Activated naive CD8-positive, alpha-beta T cell treated with anti-CD3 and anti-CD28 coated beads, Interleukin-2, amount 50 U/mL, for 24 hours (primary cell): ENCODE measurements at places on chromosomes 6 and 20.

DNA sequence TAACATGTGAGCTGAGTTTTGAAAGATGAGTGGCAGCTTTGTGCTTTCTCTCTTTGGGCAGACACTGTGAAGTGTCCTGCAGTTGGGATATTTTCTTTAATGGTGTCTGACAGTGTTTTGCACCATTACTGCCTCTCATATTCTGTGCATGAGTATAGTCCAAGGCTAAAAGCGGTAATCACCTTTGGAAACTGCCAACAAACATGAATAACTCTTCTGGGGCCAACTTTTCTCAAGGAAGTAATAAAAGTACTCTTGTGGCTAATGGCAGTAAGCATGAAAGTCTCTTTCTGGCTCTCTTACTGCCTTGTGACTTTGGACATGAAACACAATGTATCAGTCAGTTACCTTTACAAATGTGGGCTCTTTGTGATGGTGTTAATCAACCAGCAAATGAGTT is 91.7 kb upstream of the SOX4 start:
- no peak for DNase-seq

DNA sequence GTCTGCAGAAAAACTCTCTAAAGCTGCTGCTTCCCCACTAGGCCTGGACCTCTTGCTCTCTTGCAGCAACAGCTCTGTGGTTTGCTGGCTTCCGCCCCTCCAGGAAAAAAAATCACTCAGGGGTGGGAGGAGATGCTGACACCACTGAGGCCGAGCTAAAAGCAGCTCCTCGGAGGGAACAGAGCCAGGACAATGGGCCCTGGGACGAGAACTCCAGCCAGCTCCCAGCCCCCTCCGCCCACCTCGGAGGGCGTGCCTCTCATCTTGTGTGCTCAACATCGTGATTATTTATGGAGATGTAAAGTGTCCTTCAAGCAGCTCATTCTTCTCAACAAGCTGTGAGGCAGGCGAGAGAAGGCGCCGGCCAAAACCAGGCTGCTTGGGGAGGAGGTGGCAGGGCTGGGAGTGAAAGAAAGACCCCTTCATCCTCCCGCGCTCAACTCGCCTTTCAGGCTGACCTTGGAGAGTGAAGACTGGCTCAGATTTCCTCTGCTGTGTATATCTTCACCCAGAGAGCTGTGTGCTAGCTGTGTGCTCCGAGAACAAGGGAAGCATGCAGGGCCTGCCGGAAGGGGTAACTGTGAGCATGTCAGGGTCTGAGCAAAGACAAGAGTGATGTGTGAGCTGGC is 53.5 kb upstream of the LRFN2 start:
- peak; percentile 2 for DNase-seq

DNA sequence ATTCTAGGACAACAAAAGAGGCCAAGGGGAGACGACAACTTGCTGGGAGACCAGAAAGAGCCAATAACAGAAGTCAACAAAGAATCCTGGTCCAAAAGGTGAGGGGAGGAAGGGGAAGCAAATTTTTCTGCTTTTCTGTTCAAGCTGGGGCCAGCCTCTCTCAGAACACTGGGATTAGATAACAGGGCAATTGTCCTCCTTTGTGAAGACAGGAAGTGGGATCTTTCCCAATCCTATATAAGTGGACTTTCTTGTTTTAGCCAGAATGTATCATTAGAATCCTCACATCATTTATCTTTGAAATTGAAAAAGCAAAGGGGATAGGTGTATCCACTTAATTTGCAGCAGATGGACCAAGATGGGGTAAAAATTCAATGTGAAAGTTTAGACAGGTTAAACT is 101.2 kb upstream of the COL21A1 start:
- no peak for DNase-seq

- peak; percentile 66 for DNase-seq
Measured at GRCh38 chr6:137571854-137572253, 77.7 kb upstream of the OLIG3 start.

GRCh38 chr20:10316582-10316981 is 98.0 kb downstream of the SNAP25 start:
- no peak for DNase-seq

DNA sequence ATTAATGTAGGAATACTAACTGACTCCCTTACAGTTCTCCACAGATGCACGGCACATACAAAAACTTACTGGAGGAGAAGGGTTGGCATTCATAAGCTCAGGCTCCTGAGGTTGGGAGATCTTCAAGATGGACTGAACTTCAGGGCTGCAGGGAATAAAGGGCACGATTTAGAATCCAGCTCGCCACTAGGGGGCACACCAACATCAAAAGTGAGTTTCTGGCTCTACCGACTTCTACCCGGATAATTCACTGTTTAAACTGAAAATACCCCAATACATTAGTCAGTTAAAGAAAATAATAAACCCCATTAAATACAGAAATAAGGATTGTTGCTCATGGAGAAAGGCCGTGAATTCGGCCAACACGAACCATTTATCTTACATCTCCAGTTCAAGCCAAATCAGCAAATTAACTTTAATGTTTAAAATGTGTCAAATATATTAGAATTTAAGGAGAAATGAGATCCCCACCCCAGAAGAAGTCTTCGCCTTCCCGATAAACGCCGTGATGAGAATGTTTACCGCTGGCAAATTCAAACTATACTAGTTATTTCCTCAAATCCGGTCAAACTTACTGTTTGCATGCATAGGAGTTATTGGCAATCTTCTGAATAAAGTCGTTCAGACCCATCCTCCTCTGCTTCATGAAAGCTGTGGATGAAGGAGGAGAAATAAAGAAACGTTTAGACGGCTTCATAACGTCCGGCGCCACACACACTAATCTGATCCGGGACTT is 121.7 kb upstream of the SLC2A12 start:
- DNase-seq, result peak; percentile 92

DNA sequence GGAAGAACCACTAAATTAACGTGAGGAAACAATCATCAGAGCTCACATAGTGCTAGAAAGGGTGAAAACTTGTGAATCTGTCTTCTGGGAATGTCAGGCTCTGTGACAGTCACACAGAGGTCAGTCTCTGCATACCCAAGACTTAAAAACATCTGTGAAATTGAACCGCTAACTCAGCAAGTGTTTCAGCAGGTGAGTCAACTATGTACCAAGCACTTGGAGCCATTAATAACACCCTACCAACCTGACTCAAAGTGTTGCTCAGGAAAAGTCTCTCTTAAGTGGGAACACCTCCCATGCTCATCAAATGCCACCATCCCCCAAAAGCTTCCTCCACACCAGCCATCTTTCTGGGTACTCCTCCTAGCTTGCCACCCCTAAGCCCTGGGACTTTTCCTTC is 92.3 kb upstream of the CARMIL1 start:
- DNase-seq, result no peak

DNA sequence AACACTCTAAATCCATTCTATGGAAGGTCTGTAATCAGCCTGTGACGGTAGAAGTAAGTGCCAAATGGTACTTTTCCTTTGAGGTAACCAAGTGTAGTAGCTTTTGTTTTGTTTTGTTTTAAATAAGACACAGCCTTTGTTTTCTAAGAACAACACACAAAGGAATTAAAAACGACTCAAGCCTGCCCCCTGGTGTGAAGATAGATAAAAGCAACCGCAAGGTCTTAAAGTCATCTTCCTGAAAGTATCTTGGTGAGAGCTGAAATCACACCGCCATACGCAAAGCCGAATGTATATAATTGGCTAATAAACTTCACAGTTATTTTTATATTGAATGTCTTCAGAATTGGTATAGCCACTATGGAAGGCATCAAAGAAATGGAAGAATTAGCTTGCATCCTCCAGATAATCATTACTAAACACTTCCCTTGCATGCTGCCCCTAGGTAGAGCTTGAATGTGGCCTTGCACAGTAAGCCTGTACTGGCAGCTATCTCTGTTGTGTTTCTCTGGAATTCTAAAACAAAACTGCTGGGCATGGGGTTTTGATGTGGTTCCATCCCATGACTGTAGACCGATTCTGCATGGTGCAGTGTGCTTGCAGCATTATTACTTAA is 95.6 kb downstream of the LAMP5 start:
- DNase-seq, result peak; percentile 54

DNA sequence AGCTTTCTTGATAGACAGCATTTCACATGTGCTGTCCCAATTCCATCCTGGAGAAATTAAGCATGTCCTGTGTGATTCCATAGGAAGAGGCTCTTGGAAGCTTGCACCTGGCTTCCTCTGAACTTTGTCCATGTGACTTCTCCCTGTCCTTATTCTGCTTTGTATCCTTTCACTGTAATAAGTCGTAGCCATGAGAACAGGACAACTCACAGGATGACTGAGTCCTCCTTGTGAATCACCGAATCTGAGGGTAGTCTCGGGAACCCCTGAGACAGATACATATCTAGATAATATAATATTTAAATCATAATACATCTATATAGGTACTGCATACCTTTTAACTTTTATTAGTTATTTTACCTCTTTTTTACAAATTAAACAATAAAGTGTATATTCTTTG is 156.7 kb upstream of the THEMIS start:
- DNase-seq, result no peak

DNA sequence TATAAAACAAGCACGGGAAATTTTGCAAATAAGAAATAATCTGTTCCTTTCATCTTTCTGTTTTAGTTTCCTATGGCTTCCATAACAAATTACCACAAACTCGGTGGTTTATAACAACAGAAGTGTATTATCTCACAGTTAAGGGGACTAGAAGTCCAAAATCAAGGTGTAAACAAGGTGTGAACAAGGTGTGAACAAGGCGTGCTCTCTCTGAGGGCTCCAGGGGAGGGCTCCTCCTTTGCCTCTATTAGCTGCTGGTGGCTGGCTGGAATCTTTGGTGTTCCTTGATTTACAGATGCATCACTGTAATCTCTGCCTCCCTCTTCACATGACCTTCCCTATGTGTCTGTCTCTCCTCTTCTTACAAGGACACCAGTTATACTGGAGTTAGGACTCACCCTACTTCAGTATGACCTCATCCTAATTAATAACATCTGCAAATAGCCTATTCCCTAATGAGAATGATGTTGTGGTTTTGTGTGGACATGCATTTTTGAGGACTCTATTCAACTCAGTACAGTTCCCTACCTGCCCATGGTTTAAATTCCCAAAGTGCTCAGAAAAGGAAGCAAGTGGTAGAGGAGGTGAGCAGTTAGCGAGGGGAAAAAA is 17.5 kb upstream of the BMP5 start:
- DNase-seq, result no peak

GRCh38 chr6:167351656-167352345 is 26.9 kb downstream of the TTLL2 start:
- no peak for DNase-seq

DNA sequence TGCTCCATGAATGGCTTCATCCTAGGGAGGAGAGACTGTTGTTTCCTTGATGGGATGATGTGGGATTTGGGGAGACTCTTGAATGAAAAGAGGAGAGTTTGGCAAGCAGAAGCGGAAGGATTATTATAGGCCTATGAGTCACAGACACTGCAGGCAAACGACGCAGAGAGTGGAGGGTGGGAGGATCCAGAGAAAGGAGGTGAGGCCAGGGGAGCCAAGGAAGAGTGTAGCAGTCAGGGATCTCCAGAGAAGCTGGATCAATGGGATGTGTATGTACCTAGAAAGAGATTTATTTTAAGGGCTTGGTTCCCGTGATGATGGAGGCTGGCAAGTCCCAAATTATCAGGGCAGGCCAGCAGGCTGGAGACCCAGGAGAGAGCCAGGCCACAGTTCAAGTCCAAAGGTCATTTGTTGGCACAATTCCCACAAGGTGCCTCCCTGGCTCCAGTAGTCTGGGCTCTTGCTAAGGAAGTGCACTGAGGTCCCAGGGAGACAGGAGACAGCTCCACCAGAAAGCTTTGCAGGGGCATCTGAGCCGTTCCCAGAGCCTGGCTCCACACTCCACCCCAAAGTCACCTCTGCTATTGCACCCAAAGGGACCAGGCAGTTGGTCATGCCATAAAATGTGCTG is 76.0 kb downstream of the ADTRP start:
- no peak for DNase-seq

DNA sequence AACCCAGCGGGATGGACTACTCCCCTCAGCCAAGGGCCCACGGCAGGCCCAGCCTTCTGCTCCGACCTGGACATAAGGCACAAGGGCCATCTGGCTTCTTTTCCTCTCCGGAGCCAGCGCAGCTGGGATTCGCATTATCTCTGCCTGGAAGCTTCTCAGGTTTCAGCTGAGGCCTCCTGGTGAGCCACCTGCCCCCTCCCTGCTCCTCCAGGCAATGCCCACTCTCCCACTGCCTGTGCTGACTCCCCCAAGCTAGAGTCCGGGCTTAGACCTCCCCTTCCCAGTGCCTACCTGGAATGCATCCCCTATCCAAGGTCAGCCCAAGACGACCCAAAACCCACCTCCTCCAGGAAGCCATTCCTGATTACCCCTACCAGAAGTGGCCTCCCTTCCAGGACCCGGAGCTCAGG is 60.7 kb downstream of the EZR start:
- DNase-seq, result no peak

DNA sequence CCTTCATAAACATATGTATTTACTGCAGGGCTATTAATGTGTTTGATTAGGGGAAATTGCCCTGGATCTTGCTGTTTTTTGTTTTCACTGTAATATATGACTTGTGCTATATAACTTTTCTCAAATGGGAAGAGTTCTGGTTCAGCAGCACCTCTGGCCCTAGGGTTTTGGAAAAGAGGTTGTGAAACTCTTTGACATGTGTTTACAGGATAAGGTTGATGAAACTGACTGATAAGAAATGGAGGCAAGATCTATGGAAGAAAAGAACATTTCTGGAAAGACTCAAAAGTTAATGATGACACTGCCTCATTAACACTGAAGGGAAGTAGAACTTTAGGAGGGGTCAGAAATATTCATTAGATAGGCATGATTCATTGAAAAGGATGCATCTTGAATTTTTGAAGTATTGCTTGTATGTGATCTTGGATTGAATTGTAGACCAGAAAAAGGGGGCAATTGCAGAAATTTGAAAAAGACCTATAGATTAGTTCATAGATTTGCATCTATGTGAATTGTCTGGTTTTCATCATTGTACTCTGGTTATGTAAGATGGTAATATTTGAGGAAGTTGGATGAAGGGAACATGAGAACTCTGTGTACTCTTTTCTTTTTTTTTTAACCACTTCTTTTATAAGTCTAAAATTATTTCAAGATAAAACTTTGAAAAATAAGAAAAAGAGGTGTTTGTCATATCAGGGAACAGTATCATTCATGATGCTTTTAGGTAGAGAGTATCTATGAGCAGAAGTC is 54.0 kb downstream of the UTRN start:
- DNase-seq, result no peak

GRCh38 chr6:170485159-170485558 is 67.9 kb downstream of the PSMB1 start:
- DNase-seq, result no peak

GRCh38 chr20:10449270-10449669 is 14.2 kb downstream of the SLX4IP start:
- DNase-seq, result no peak

DNA sequence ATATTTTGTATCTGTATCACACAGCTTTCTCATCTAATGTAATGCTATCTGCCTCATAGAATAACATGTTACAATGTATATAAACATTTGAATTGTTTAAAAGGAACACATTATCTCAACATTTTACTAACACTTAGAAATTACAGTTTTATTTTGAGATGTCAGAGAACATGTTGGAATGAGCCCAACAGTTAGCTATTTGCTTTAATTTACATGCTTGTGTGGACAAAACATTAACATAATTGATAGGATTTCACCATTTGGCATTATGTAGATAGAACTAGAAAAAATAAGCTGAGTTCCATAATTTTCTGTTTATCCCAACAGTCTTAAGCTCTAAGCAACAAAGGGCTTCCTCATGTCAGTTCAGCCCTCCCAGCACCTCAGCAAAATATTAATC is 330.9 kb downstream of the LMBRD1 start:
- no peak for DNase-seq

- DNase-seq, result no peak
Measured at GRCh38 chr20:57664924-57665588, 44.8 kb downstream of the PMEPA1 start.

- DNase-seq, result no peak
Measured at GRCh38 chr20:14142171-14142570, 146.9 kb downstream of the MACROD2 start.

GRCh38 chr6:43544461-43544860 is 27.6 kb downstream of the POLR1C start:
- DNase-seq, result no peak
